ENCODE measurements at places on chromosomes 4 and X. TPM values are rescaled to one million over a fixed set of nuclear protein-coding genes. Genes with fewer than 3 reads are reported as not detected.

- no peak for DNase-seq
- no peaks in the 10 kb centered on the region for H3K4me1 ChIP-seq
- no peaks in the 10 kb centered on the region for H3K27me3 ChIP-seq
- H3K27ac ChIP-seq, result no peak overlapping the region
- H3K4me3 ChIP-seq, result no peak overlapping the region
Measured at GRCh38 chr4:104815665-104816064, 321.0 kb upstream of the CXXC4 start.

The FAM133A gene
- not detected for total RNA-seq

The GPR50 gene
- not detected for total RNA-seq

- no peak for DNase-seq
- peaks cover 18% of the 10 kb centered on the region for H3K4me1 ChIP-seq
- no peak overlapping the region for H3K27ac ChIP-seq
- no peak overlapping the region for H3K4me3 ChIP-seq
- peaks cover 10% of the 10 kb centered on the region for H3K36me3 ChIP-seq
- peaks cover 16% of the 10 kb centered on the region for H3K27me3 ChIP-seq
Measured at GRCh38 chr4:139872274-139872673, 206.7 kb downstream of the MGST2 start.

DNA sequence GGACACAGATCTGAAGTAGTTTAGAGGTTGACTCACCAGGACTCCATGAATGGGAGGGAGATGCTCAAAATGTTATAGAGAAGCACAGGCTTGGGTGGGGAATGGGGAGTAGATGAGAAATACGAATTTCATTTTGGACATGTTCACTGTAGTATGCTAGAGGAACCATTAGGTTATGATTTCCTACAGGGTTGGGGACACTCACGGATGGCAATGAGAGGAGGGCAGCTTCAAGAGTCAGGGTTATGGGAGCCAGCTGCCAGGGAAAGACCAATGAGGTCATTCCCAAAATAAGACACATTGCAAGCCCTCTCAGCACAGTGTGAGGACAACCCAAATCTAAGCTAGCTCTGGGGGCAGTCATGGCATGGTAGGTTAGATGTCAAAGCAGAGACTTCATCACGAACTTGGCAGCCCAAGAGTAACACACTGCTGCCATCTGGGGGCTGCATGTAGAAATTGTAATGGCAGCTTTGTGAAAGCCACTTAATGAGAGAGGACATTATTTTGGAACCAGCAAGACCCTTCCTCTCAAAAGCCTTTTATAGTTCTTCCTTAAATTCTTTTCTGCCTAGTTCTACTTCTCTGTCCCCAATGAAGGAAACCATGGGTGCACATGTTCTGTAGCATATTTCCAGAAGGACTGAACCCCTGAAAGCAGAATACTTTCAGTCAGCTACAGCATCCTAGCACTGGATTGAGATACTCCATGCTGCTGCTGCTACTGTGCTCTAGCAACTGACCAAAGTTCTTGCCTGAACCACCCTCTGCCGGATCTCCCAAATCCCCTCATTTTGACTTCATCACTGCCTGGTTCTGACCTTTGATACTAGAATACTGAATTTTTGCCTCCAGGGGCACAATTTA, 16.2 kb upstream of the ZCCHC12 start:
- H3K27me3 ChIP-seq, result peaks cover 20% of the 10 kb centered on the region
- peak; percentile 41 for DNase-seq
- no peaks in the 10 kb centered on the region for H3K36me3 ChIP-seq
- H3K4me3 ChIP-seq, result no peak overlapping the region

DNA sequence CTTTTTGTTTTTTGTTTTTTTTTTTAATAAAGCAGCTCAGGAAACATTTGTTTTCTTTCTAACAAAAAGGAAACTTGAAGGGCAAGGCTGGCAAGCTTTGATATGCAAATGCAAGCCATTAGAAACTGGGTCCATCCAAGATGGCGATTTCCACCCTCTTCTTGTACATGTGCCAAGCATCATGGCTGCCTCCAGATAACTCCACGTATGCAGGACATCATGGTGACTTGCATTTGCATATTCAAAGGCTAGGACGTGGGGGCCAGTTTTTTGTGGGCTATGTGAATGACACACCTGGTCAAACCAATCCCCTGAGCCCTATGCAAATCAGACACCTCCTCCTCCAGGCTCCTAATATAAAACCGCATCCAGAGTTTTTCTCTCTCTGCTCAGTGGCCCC, 692.6 kb downstream of the FAM133A start:
- H3K36me3 ChIP-seq, result no peaks in the 10 kb centered on the region
- H3K27ac ChIP-seq, result no peak overlapping the region
- no peaks in the 10 kb centered on the region for H3K4me1 ChIP-seq
- no peaks in the 10 kb centered on the region for H3K27me3 ChIP-seq
- DNase-seq, result no peak
- H3K4me3 ChIP-seq, result no peak overlapping the region

The UGT2A2 gene
- total RNA-seq, result not detected

The CYBB gene
- not detected for total RNA-seq

Measured in activated CD8-positive, alpha-beta memory T cell treated with anti-CD3 and anti-CD28 coated beads, Interleukin-2, amount 10 ng/mL, durations not matched to agents 7 days and 5 days (primary cell).